Endothelial cell (in vitro differentiated cells): ENCODE measurements at places on chromosomes 6 and 20.
A peak's percentile ranks its signal among the peaks of the same experiment; 100 is the strongest.

DNA sequence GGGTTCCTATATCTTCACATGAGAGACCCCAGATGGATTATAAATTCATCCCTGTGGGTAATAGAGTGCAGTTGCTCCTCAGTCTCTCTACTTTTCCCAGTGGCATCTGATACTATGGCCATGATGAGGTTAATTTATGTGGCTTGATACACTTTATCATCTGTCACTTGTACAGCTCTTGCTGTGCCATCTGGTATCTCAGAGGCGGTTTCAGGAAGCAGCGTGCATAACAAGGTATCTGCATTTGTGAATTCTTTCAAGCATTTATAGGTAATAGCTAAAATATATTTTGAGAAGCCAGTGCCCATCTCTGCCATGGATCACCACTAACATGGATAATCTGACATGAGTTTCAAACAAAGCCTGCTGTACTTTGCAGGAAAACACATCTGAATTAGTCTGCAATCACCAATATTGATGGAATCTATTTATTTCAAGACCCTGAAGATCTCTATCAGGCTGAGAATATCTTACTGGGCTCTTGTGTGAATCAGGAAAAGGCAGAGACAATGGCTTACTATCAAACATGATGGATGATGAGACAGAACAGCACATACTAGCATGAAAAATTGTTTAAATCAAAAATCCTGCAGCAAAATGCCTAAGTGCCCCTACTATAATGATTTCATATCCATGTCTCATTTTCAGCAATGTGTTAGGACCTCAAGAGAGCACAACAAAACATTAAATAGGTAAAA is 548.7 kb upstream of the MAP3K7 start:
- no peak for DNase-seq

DNA sequence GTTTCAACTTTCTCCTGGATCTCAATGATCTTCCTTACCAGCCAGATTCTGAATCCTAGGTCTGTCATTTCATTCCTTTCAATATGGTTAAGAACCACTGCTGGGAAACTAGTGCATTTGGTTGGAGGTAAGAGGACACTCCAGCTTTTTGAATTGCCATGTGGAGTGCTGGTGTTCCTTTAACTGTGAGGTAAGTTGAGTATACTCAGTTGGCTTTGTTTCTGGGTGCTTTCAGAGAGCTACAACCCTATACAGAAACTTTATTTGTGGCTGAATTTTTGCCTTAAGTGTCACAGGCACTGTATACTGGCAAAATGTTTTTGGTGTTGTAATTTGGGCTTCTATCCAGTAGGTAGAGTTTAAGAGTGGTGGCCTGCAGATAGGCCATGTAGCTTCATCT is 175.8 kb downstream of the TBC1D32 start:
- DNase-seq, result no peak

GRCh38 chr6:11043378-11043960 is 636 bp downstream of the ELOVL2 start:
- no peak for DNase-seq

DNA sequence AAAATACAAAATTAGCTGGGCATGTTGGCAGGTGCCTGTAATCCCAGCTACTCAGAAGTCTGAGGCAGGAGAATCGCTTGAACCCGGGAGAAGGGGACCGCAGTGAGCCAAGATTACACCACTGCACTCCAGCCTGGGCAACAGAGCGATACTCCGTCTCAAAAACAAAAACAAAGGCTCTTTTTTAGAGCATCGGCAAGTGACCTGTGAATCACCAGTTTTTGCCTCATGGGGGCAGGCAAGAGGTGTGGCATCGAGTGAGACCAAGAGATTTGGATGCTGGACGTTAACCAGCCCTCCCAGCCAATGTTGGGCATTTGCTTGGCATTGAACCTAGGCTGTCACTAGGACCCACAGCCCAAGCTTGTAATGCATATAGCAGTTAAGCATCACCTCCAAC is 14.6 kb upstream of the CDK5RAP1 start:
- peak; percentile 48 for DNase-seq

DNA sequence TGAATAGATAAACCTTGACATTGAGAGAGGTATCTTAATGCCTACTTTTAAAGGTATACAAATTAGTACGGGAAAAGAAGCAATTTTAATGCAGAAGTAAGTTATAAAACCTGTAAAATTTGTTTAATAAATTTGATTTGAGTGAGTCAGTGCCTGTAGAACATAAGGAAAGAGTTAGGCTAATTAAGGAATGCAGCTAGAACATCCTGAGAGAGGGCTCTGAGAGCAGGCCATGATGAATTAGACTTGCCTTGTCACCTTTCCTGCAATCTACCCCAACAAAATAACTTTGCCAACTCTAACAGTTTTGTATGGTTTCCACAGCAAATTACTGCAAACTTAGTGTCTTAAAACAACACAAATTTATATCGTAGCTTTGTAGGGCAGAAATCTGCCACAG is 700.8 kb downstream of the RFPL4B start:
- no peak for DNase-seq

DNA sequence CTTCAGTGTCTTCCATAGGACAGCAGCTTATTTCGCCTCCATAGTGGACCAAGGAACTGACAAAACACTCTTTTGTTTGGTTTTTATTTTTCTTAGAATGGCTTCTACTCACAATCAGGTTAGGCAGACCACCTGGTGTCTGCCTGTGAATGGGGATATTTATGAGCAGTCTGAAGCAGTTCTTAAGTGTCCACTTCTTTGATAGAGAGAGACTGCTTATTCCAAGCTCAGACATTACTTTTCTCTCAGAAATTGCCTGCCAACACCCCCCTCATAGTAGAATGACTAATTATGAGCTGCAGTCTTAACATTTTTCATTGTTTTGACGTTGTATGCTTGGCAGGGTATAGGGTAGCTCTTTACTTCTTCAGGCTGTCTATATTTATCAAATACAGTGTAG is 174.7 kb downstream of the ZFAND3 start:
- DNase-seq, result no peak

GRCh38 chr6:121305957-121306607 is 28.2 kb downstream of the TBC1D32 start:
- DNase-seq, result no peak

DNA sequence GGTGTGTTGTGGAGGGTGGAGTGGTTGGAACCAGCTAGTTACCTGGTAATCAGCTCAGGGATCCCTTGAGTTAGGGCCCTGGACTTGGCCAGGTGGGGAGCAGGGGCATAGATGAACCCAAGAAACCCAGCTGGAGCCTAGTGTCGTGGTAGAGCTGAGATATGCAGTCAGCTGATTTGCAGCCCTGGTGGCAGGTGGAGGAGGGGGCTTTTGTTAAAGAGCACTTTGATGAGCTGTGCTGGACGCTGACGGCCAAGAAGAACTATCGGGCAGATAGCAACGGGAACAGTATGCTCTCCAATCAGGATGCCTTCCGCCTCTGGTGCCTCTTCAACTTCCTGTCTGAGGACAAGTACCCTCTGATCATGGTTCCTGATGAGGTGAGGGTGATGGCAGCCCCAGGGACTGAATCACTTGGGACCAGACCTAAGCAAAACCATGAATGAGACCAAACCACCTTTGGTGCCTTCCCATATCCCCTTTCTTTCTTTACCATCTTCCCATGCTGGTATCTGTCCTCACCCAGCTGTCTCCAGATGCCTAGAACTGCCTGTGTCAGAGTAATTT is 12.7 kb downstream of the DEF6 start:
- no peak for DNase-seq

GRCh38 chr20:32167552-32167951 is 40.0 kb downstream of the PLAGL2 start:
- no peak for DNase-seq

DNA sequence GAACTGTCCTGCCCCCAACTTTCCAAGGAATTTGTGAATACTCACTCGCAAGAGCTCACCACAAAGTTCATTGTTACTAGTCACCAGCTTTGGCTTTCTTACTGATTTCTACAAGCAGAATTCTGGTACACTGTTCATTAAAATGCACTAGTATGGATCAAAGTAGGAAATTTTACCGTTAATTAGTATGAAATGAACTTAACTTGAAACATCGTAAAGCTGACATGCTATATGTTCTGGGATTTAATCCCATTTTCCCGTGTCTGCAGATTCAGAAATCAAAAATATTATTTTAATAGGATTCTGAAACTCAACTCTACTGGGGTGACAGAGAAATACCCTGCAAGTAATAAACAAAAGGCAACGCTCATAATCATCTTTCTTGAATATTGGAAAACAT is 399.3 kb downstream of the DOK5 start:
- no peak for DNase-seq

GRCh38 chr6:54717849-54718455 is 128.6 kb upstream of the FAM83B start:
- DNase-seq, result peak; percentile 71

GRCh38 chr6:11412011-11412424 is 125.5 kb upstream of the TMEM170B start:
- DNase-seq, result no peak

- no peak for DNase-seq
Observed at GRCh38 chr20:1345030-1345755, 16.3 kb upstream of the SDCBP2 start.

DNA sequence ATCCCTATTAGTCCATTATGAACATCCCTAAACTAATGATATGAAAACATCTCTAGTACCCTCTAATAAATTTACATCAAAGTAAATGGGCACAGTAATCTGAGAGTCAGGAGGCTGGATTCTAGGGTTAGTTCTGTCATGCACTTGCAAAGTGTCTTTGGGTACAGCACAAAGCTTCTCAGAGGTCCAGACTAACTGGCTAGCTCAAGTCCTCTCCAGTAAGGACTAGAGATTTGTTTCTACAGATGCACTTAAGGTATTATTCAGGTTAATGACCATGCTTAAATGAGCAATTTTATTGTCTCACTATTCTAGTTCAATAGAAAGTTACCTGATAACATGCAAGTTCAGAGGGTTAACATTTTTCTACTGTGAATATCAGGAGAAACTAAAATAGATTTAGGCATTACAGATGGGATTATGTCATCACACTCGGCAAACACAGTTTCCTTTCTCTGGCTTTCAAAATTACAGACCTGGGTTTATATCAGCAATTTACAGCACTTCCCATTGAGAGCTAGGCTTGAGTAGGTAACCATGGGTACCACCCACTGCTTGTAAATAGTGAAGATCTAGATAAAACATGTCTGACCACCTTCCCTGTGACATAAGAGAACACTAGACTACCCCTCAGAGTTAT is 402.9 kb upstream of the RUNX2 start:
- DNase-seq, result peak; percentile 9

DNA sequence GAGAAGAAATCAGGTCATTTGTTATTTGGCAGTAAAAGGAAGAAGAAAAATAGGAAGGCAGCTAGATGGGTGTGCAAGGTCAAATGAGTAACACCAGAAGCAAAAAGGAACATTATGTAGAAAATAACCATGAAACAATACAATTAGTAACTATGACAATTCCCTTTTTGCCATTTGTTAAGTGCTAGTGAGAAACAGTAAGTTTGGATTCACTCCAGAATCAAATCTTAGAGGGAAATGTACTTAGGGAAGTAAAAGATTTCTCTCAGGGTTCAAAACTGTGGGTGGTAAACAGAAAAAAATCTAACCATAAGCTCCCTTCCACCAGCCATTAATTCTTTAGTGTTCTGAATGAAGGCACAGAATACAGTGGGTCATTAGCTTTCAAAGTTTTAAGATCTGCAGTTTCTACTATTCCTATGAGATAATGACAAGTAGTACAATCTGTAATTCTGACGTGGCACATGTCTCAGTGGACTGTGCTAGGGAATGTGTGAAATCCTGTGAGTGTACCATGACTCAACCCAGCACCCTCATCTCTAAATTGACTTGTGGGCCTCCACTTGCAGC is 17.1 kb downstream of the REPS1 start:
- DNase-seq, result no peak

GRCh38 chr6:42727087-42727611 is 4.8 kb upstream of the PRPH2 start:
- DNase-seq, result no peak

GRCh38 chr6:154367336-154367735 is 10.7 kb upstream of the IPCEF1 start:
- DNase-seq, result no peak

GRCh38 chr6:10719296-10719963 is 3.4 kb upstream of the TMEM14C start:
- no peak for DNase-seq
